ENCODE measurements at places on chromosomes 6 and 20.
A peak's percentile ranks its signal among the peaks of the same experiment; 100 is the strongest.

GRCh38 chr6:146850238-146850896 lies 251.6 kb downstream of the ADGB start:
- peak; percentile 86 for DNase-seq

GRCh38 chr6:10993896-10994295 lies 50.2 kb downstream of the ELOVL2 start:
- peak; percentile 12 for DNase-seq

DNA sequence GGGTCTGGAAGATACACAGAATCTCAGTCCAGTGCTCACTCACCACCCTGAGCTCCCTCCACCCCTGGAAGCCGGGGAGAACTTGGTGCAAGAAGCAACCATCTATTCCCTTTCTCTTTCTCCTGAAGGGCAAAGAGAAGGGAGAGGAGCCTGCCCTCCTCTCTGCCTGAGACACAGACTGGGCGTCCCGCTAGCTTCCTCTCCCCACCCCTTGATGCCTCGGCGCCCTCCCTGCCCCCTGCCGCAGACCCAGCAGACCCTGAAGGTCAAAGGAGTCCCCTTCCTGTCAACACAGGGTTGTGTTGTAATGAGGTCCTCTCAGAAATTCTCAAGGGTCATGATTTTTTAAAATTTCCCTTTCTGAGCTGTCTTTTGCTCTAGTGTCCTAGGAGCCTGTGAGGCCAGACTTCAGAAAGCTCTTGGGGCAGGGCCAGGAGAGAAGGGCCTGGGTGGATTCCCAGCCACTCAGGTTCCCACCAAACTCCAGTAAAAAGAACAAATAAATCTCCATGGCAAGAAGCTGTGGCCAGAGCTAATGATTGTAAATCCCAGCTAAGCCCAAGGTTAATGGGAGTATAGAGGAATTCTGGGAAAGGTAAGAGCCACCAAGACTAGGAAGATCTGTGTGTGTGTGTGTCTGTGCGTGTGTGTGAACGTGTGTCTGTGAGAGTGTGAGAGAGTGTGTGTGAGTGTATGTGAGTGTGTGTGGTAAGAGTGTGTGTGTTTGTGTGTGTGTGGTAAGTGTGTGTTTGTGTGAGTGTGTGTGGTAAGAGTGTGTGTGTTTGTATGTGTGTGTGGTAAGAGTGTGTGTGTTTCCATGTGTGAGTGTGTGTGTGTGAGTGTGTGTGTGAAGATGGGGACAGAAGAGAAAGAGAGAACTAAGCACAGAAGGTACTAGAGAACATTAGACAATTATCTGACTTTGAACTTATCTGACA lies 1.1 kb upstream of the JPH2 start:
- DNase-seq: no peak

DNA sequence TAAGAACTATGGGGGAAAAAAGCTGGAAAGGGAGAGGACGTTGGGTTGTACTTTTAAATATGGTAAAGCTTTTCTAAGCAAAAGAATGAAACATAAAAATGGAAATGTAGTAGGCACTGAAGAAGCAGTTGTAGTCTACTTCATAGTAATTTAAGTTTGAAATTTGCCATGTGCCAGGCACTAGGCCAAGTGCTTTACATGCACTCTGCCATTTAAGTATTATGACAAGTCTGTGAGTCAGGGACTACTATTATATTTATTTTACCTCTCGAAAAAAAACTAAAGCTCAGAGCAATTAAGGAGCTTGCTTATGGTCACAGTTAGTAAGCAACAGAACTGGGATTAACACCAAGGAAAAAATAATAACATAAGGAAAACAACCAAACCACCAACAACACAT lies 257.8 kb downstream of the GMDS start:
- DNase-seq: peak; percentile 22

DNA sequence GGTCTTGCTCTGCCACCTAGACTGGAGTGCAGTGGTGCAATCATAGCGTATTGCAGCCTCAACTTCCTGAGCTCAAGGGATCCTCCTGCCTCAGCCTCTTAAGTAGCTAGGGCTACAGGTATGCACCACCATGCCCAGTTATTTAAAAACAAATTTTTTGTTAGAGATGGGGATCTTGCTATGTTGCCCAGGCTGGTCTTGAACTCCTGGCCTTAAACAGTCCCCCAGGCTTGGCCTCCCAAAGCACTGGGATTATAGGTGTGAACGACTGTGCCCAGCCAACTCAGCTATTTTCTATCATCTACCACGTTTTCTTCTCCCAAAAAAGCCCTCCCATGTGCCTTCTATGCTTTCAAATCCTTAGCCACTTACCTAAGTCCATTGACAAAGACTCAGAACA lies 243.7 kb upstream of the SOX4 start:
- DNase-seq: no peak

DNA sequence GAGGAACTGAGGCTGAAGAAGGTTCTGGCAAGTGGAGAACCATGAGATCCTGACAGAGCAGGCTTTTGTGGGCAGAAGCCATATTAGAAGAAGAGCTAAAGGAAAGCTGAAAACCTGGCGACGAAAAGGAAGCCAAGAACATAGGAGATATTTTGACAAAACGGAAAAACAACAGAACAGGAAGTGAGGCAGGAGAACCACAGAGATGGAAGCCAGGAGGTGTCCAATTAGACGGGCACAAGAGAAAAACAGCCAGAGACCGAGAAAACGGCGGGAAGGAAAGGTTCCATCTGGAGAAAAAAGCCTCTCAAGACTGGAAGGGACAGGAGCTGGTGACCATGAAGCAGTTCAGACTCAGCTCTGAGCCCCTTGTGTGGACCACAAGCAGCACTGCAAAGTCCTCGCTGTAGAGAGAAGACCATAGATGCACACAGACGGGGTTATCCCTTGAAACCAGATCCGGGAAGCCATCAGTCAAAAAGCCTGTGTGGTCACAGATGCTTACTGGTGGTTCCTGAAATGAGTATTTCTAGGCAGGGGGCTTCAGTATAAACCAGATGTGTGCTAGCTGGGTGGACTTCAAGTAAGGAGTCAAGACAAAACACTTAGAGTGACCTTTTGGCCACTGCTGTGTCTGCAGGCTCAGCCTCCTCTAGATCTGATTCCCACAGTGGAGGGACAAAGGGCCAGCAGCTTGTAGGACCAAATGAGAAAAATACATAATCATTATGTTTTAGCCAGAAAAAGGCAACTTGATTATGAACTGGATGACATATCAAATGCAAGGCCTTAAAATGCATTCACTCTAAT lies 30.7 kb downstream of the SSR1 start:
- DNase-seq: no peak

GRCh38 chr20:46246559-46246958 lies 61.7 kb downstream of the CDH22 start:
- no peak for DNase-seq

GRCh38 chr6:88804701-88805100 lies 158.7 kb downstream of the RNGTT start:
- no peak for DNase-seq

- DNase-seq: no peak
Measured at GRCh38 chr6:4208158-4208557, 72.8 kb upstream of the ECI2 start.

GRCh38 chr20:46519471-46520068 lies 6.2 kb upstream of the ZNF334 start:
- no peak for DNase-seq

GRCh38 chr20:62151835-62152364 lies 8.3 kb downstream of the SS18L1 start:
- DNase-seq: no peak

- no peak for DNase-seq
Measured at GRCh38 chr6:32222333-32223230, 1.3 kb downstream of the NOTCH4 start.

- no peak for DNase-seq
Measured at GRCh38 chr6:54050750-54051149, 60.5 kb upstream of the MLIP start.

- no peak for DNase-seq
Measured at GRCh38 chr6:36276581-36277536, 7.0 kb downstream of the PNPLA1 start.

GRCh38 chr6:78308025-78308424 lies 559.3 kb upstream of the IRAK1BP1 start:
- DNase-seq: no peak

DNA sequence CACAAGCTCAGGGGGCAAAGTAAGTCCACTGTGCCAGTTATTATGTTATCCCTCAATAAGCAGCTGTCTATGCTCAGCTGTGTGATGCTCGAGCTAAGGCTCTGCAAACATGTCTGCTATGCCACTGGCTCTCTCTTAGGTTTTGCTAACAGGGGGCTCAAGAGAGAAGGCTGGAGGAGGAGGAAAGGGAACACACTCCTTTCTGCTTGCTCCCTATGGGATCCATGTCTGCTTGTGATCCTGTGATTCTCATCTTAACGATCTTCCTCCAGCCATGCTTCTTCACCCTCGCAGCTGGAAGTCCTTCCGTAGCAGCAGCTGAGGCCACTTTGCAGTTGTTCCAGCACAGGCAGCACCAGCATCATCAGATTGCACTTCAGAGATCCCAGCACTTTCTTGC lies 37.0 kb upstream of the IGF2R start:
- no peak for DNase-seq

- DNase-seq: no peak
Measured at GRCh38 chr20:4710106-4710475, 11.6 kb upstream of the PRND start.

DNA sequence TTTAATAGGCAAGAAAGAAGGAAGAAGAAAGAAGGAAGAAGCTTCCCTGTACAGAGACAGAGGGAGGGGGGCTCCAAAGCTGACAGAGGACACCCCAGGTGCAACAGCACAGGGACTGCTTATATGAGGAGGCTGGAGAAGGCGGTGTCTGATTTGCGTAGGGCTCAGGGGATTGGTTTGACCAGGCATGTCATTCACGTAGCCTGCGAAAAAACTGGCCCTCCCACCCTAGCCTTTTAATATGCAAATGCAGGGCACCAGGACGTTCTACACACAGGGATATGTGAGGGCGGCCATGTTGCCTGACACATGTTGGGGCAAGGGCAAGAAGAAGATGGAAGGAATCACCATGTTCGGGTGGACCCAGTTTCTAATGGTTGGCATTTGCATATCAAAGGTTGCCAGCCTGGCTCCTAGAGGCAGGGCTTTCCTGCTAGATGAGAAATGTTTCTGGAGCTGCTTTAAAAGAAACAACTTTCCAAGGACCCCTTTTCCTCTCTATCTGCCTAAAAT lies 305.4 kb upstream of the CDYL start:
- no peak for DNase-seq

DNA sequence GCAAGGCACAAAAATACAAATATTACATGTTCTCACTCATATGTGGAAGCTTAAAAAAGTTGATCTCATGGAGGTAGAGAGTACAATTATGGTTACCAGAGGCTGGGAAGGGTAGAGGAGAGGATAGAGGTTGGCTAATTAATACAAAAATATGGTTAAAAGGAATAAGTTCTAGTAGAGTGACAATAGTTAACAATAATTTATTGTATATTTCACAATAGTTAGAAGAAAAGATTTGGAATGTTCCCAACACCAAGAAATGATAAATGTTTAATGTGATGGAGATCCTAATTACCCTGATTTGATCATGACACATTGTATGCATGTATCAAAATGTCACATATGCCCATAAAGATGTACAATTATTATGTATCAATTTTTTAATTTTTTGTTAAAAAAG lies 1.8 kb downstream of the ALDH8A1 start:
- no peak for DNase-seq

All from RCC 7860 (cell line).